ENCODE measurements at places on chromosomes 1 and 21.

GRCh38 chr1:73756817-73757216 lies 441.2 kb downstream of the LRRIQ3 start:
- no peak for DNase-seq

- DNase-seq = peak; percentile 19
Observed at GRCh38 chr1:100538913-100539835, 1.2 kb downstream of the GPR88 start.

DNA sequence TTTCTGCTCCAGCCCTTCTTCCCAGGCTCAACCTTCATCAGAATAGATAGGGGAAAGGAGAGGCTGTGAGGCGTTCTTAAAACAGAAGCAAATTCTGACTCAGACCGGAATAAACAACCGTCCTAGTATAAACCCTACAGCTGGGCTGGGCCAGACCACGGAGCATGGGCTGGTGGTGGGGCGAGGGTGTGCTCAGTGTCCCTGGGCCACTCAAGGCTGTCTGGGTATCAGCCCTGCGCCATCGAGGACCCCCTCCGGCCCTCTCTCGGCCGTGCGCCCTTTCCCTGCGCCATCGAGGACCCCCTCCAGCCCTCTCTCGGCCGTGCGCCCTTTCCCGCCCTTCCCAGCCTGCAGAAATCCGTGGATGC lies 36.0 kb downstream of the CAPN2 start:
- DNase-seq = no peak

DNA sequence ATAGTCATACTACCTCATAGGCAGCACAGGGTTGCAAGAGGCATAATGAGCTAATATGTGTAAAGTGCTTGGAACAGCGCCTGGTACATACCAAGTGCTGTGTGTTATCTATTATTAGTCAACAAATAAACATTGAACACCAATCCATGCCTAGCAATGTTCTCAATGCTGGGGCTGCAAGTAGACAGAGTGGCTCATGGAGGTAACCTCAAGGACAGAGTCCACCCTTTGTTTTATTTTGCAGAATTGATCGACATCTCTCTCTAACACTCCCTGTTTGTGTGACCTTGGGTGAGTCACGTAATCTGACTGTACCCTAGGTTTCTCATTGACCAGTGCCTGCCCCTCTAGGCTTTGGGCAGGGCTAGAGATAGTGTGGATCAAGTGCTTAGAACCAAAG lies 164.0 kb upstream of the KLHDC7A start:
- no peak for DNase-seq

- DNase-seq = no peak
Observed at GRCh38 chr1:161978011-161978790, 45.5 kb downstream of the OLFML2B start.

DNA sequence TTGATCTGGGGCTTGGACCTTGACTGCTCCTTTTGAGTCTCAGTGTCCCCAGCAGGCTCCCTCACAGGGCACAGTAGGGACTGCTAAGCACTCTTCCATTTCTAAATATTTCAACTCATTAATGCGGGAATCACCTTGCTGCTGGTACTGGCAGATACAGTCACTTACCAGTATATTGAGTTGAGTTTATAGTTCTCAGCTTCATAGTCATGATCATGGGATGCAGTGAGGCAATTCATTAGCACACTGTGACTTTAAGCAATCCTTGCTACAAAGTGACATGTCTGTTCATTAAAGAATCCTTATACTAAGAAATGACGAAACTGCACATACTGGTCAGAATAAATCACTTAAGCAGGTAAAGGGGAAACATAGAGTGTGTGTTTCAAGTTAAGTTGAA lies 240.8 kb downstream of the SPATA17 start:
- DNase-seq = no peak

DNA sequence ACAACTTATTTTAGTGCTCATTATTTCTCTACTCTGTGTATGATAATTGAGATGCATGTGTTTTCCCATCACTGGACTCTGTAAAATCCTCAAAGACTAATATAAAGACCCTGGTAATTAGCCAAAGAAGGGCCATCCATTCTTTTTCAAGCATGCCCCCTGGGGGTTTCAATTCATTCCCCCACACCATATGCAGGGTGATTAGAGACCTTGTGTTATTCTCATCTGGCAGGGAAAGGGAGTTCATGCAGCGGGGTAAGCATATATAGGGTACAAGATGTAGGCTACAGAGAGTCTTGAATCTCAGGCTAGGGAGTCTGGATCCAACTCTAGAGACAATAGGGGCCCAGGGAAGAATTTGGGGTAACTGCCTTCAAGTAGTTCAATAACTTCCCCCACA lies 166.5 kb downstream of the TNR start:
- DNase-seq = no peak

- DNase-seq = no peak
Observed at GRCh38 chr1:33387625-33388024, 43.3 kb downstream of the PHC2 start.

DNA sequence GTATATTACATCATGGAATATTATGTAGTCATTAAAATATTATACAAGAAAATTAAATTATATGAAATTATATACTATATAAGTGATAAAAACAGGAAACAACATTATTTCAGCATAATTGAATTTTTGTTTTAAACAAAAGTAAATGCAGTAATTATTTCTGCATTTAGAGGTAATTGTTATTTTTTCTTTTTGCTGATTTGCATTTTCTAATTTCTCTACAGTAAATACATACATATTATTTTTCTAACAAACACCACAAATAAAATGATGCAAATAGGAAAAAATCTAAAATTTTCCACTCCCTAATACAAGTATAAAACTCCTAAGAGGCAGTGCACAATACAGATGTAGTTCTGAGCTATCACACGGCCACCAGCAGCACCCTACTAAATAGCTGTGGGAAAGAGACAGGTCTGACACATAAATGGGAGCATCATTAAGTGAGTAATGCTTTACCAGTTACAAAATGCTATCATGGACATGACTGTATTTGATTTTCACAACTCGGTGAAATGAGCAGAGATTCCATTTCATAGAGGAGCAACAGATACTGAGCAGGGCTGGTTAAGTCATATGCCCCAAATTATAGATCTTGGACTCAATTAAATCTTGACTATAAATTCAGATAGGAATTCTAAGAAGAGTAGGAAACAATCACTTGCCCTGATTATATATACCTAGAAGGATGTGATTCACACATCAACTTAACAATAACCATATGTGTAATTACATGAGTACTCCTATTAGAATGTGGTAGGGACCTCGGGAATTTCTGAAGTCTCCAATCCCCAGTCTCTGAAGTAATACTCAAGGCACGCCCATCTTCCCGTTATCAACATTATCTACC lies 49.0 kb downstream of the NRIP1 start:
- DNase-seq = no peak
